ENCODE measurements at places on chromosomes 1 and 21.

DNA sequence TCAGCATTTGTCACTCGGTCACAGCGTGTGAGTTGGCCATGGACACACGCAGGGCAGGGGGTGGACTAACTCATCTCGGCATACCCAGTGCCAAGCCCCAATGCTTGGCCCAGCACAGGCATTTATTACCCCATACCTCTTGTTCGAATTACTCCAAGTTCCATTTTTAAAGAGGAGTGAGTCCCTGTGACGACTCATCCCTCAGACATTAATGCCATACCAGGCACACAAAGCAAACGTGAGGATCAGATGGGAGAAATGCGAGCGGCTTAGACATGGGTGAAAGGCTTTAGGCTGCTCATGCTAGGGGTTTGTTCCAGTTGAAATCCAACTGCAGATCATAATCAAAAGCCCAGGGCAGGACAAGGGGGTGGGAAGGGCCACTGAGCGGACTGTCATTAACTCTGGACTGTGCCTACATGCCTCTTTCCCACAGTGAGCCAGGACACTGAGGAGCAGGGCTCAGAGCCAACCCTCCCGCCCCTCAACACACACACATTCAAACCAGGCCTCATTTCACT, 118.5 kb upstream of the NGF start:
- DNase-seq = no peak

DNA sequence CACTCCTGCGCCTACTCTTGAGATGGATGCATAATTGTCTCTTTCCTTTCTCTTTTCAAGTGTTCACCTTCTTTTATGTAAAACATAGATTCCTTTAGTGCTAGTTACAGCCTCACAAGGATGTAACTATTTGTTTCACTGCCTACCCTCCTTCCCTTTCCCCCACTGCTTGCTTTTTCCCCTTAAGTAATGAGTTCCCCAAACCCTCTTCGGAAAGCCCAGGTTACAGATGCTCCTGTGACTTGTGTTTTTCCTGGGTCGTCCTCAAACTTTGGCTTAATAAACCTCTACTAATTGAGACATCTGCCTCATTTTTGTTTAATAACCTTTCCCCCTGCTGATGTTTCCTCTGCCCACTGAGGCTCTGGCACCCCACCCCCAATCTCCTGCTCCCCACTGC, 39.2 kb downstream of the C21orf91 start:
- DNase-seq = no peak

DNA sequence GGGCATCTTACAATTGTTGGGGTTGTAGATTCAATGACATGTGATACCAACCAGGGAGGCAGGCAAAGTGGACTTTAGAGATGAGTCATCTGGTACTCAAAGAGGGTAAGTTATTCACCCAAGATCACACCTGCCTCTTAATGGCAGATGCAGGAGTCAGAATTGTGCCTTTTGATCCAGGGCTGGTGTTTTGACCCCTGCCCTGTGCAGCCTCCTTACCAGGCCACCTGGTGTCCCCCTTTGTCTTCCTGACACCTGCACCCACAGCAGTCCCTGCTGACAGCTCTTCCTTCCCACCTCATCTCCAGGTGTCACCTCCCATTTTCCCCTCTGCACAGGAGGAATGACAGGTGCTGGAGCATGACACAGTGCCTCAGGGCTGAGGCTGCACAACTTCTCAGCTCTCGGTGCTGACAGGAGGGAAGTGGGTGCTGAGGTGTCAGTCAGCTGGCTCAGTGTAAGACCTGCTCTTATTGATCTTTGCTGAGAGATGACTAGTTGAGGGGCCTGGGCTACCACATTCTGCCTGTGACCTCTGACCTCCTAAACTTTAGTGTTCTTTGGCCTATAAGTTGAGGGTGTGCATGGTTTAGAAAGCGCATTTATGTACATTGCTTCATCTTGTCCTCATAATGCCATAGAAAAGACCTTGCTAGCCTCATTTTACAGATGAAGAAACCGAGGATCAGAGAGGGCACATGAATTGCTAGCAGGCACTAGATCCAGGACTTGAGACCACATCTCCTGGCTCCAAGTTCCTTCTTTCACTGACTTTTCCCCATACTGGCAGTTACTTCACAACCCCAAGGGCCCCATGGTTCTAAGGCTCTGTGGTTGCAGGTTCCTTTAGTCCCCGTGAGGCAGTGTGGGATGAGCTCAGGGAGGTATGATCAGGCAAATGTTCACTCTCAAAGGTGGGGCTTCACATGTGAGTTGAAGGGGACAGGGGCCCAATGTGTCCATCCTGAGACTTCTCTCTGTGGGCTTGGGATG, 31.3 kb downstream of the CACNA1E start:
- DNase-seq = no peak

DNA sequence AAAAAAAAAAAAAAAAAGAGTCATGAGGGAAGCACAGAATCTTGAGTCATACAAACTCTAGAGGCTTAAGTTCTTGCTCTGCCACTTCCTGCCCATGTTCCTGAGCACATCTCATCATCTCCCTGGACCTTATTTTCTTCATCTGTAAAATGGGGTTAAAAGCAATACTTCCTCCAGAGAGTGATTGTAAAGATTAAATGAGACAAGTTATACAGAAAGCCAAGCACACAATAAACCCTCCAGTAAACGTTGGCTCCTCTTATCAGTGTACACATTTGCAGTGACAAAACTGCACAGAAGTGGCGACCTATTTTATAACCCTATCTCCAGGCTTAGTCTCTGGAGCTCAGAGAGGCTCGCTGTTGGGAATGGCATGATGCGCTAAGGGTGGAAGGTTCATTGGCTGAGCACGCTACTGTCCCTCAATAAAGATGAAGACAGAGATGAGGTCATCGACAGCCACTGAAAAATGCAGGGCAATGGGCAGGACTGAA, 82.1 kb downstream of the RRAGC start:
- no peak for DNase-seq

- DNase-seq = peak; percentile 91
Measured at GRCh38 chr1:119631433-119632102, 16.5 kb downstream of the ZNF697 start.

DNA sequence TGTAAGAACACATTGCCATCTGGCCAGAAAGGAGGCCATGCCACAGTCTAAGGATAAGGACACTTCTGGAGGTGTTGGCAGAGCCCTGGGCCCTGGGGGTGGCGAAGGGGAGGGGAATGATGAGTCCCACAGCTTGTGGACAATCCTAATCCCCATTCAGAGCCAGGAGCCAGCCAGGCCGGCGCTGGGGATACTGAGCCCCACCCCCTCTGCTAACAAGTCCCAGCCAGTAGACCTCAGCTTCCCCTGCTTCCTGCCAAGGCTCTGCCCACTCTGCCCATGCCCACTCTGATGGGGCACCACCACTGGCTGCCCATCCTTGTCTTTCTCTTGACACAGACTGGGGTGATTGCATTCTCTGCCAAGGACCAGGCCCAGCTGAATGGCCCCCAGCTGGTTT, 71.9 kb downstream of the NAV1 start:
- no peak for DNase-seq

- DNase-seq = no peak
Measured at GRCh38 chr21:25970254-25970930, 200.2 kb downstream of the APP start.

GRCh38 chr1:9960011-9960410, 16.7 kb downstream of the NMNAT1 start:
- DNase-seq = no peak

GRCh38 chr1:239426821-239427475, 40.6 kb downstream of the CHRM3 start:
- no peak for DNase-seq

GRCh38 chr1:224689374-224689773, 73.3 kb downstream of the CNIH3 start:
- DNase-seq = no peak

DNA sequence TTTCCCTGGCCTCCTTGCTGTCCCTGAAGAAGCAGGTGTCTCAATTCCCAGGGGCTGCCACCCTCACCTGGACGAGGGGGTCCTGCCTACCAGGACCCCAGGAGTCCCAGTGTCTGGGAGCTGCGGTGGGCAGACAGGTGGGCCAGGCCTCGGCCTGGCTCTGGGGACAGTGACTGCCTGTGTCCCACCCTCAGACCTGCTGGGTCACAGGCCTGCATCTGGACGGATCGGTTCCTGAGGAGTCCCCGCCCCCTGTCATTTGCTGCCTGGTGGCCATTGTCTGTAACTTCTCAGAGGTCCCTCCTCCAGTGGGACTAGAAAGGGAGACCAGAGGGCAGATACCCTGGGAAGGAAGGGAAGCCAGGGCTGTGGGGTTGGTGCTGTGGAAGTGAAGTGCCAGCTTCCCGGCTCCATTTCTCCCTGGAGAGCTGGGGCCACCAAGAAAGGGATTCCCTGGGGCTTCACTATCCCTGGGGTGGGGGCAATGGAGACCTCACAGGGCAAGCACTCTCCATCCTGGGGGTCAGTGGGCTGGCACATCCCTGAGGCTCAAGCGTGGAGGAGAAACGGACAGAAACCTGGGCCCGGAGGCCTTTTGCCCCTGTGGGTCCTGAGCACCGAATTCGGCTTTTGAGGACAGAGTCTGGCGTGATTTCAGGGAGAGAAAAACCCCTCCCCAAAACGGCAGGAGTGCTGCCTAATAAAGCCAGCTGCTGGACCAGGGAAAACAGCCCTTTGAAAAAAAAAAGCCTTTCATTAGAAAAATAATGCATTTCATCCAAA, 157.3 kb downstream of the PEX14 start:
- DNase-seq = peak; percentile 45

DNA sequence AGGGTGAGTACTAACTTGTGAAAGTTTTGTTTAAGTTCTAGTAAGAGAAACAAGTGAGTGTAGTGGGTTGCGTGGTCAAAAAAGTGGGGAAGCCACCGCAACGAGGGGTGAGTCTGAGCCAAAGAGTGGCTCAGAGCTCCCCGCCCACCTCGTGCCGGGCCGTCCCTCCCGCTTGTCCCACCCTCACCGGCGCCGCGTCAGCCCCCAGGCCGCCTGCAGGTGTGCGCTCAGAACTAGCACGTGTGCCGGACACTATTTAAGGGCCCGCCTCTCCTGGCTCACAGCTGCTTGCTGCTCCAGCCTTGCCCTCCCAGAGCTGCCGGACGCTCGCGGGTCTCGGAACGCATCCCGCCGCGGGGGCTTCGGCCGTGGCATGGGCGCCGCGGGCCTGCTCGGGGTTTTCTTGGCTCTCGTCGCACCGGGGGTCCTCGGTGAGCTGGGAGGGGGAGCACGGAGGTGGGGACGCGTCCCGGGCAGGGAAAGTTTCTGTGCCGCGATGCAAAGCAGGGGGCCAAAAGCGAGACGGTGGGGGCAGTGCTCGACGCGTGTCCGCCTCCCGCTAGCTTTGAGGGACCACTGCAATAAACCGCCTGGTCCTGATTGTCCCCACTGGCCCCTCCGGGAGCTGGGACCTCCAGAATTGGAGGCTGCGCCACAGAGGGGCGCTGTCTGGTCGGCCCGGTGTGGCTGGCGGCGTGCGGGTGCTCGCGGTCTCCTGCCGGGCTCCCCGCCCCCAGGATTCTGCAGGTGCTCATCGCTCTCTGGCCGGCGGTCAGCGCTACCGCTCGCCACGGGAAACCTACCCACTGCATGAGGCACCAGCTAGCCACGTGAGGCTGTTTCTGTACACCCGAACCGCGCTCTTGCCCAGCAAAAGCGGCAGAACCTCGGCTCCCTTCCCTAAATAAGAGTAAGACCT, at the start of gene CR2:
CR2 (plus strand) TSS at position 283 of the 919 bp plus-strand sequence; CDS start at position 374, 91 bp downstream.
- peak; percentile 54 for DNase-seq

DNA sequence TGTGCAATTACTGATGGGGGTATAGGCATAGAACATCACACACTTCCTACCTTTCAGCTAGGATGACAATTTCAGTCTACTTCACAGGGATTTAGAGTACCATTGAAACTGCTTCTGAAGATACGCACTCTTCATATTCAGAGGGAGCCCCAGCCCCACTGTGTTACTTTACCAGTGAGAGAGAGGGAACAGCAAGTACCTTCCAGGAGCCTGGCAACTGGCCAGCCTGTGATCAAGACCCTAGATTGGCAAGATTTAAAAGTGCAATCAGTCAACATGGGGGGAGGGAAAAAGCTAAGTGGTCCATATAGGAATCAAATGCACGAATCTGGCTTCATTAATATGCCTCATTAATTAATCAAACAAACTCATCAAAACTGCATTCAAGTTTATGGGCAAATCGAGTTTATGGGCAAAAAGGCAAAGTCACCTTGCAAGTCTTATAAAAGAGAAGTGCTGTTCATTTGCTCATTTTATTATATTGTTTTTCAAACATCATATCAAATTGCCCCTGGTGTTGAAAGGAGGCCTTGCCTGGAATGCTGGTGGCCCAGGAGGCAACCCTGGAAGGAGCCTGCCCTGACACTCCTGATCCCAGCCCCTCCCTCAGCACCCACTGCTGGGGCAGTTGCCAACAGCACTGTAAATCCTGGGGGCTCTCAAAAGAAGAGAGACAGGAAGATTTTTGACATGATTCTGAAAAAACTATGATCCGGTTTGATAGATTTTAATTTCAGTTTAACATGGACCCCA, 184.9 kb upstream of the DPT start:
- no peak for DNase-seq

GRCh38 chr1:17460219-17460618, 20.7 kb upstream of the RCC2 start:
- no peak for DNase-seq

DNA sequence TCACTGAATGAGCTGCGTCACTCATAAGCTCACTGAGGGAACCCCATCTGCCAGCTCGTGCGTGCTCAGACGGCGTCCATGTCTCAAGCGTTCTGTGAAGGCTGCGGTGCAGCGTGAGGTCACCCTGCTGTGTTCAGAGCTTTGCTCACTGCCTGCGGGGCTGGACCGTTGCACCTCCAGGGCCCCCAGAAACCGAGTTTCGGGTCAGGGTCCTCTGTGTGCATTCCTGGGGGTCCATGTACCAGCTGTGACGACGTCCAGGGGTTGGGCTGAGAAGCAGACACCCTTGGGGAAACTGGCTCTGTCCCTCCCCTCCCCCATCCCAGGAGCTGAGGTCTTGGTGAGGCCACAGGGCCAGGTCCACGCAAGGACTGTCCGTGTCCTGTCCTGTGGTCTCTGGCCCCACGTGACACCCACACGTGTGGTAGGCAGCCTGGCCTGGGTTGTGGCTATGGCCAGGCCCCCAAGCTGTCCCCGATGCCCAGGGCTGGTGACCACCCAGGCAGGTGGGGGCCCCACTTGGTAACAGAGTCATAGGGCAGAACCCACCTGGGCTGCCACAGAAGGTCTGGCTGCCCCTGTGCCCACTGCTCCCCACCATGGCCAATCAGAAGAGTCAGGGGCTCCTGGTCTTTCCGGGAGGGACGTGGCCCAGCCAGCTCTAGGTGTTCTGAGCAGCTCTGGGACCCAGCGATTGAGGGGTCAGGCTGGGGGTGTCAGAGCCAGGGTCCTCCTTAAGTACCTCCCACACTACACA, 24.4 kb downstream of the FTCD start:
- no peak for DNase-seq

DNA sequence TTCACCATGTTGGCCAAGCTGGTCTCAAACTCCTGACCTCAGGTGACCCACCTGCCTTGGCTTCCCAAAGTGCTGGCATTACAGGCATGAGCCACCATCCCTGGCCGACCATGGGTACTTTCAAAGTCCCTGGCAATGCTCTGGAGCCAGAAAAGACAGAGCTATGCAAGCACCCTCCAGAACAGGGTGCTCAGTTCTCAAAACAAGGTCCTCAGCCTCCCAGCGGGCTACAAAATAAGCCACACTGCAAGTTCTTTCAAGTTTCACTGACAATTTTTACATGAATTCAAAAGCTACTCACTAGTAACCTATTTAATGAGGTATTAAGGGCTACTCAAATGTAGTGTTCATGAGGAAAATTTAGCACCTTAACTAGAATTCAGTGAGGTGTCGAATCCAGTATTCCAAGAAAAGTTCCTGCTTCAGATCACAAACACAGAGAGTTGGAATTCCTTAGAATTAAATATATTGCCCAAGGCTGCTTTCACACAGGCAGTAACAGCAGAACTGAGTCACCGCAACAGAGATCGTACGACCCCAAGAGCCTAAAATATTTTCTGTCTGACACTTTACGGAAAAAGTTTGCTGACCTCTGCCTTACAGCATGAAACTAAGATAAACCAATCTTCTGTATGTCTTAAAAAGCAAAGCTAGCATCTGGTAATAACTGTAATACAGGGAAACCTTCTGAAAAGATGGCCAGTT, 60.7 kb downstream of the HSF2BP start:
- no peak for DNase-seq

Measured in body of pancreas (tissue), 4 donors.